ENCODE measurements at places on chromosomes 13 and 19.

DNA sequence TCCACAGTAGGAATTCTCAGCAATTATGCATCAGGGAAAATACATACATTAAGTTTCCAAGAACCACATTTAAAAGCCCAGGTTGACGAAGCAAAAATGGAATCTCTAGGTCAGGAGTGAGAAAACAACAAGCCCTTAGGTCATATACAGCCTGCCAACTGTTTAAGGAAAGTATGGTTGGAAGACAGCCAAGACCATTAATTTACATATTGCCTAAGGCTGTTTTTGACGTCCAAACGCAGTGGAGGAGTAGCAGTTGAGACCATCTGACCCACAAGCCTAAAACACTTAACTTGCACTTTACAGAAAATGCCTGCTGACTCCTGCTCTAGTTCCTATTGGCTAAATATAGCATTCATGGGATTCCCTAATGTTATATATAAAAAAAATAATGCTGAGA, 299.0 kb downstream of the ITGBL1 start:
- DNase-seq = no peak

- no peak for DNase-seq
These were observed 614.5 kb downstream of the TBC1D4 start for GRCh38 chr13:74867460-74867859.

GRCh38 chr19:46283771-46284170, 13.1 kb upstream of the HIF3A start:
- DNase-seq = no peak

- no peak for DNase-seq
These were observed 988.6 kb downstream of the PCDH17 start for GRCh38 chr13:58620176-58620575.

GRCh38 chr19:4831304-4831978, at the start of gene TICAM1:
Gene TICAM1 (minus strand): TSS chr19:4831712. CDS start chr19:4818377, 13,335 bp downstream.
- peak; percentile 81 for DNase-seq
